D721Med (cell line): ENCODE measurements at places on chromosomes 16 and 17.

DNA sequence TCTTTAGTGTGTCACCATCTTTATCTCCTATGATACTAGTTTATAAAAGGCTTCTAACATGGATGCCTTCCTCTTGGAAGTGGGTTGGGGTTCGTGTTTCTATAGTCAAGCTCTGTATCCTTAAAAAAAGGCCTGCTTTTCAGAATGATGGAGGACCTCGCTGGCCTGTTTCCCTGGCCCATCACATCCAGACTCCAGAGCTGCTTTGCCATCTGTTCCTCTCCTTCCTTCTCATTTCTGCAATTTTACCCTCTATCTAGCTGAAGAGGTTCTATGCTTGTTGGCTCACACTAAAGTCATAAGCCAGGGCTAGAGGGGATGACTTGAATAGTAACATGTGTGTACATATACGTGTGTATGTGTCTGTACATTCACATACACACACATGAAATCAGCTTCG, 450.8 kb upstream of the HSBP1 start:
- no peak for DNase-seq

GRCh38 chr16:89138513-89138795, 33.1 kb upstream of the CDH15 start:
- DNase-seq, result no peak

DNA sequence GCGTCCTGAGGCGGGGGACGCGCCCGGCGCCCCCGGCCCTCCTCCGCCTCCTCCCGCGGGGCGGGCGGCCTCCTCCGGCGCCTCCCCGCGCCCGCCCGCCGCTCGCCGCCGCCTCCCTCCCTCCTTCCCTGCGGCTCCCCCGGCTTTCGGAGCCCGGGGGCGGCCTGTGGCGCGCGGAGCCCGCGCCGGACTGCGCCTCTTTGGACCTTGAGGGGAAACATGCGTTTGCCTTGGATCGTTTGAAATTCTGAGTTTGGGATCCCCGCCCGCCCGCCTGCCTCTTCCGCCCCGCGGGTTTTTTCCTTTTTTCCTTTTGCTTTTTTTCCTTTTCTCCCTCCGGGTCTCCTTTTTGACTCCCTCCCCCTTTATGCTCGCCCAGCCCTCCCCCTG, 390 bp downstream of the ZNRF1 start:
- DNase-seq, result no peak

DNA sequence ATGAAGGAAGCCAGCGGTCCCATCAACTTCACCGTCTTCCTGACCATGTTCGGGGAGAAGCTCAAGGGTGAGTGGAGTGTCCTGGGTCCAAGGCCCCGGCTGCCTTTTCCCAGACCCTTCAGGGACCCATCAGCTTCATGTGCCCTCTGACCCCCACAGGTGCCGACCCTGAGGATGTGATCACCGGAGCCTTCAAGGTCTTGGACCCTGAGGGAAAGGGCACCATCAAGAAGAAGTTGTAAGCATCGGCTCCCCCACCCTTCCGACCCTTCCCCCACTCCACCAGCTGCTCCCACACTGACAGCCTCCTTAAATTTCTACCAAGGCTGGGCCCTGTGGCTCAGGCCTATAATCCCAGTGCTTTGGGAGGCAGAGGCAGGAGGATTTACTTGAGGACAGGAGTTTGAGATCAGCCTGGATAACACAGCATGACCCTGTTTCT, 1.9 kb downstream of the MYL11 start:
- no peak for DNase-seq

- DNase-seq, result no peak
Measured at GRCh38 chr17:43020030-43020621, 2.1 kb downstream of the VAT1 start.

DNA sequence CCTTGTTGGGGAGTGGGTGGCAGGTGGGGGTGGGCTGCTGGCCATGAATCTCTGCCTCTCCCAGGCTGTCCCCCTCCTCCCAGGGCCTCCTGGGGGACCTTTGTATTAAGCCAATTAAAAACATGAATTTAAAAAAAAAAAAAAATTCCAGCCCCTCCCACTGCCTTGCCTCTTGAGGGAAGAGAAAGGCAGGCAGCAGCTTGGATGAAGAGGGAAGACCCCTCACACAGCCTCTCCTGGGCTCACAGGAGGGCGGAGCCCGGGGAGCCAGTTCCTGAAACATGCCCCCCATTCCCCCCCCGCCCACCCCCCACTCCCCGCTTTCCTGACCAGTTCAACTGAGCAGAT, 1.8 kb upstream of the TCAP start:
- no peak for DNase-seq

DNA sequence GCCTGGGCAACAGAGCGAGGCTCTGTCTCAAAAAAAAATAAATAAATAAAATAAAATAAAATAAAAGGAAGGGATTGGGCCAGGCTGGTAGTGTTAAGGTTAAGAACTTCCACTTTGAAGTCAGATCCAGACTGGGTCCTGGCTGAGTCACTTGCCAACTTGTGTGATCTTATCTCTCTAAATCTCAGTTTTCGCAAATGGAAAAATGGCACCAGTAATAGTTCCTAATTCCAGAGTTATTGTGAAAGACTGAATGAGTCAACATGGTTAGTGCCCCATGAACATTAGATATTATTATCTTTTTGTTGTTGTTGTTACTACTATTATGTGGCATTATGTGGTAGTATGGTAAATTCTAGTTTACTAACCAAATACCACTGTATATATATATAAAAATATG, 188.0 kb upstream of the AXIN2 start:
- DNase-seq, result no peak

- DNase-seq, result no peak
Measured at GRCh38 chr16:49854796-49855203, 1.1 kb downstream of the ZNF423 start.

DNA sequence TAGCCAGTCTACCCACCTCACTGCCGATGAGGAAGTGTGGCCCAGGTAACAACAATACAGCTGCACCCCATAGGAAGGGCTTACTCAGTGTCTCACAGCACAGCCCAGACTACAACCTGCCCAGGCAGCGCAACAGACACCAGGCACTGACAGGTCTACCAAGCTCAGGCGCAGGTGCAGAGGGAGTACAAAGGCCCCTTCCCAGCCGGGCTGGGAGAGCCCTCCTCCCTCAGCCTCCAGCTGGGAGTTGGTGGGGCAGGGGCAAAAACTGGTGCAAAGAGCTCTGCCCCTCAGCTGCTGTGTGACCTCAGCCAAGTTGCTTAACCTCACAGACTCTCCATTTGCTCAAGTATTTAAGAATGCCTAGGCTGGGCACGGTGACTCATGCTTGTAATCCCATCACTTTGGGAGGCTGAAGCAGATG, 112.6 kb upstream of the LHX1 start:
- no peak for DNase-seq

GRCh38 chr17:2094891-2095535, 40.1 kb downstream of the HIC1 start:
- no peak for DNase-seq
